Amniotic epithelial cell (primary cell): ENCODE measurements at places on chromosomes 12 and 14.

GRCh38 chr12:16148938-16149337, 128.5 kb downstream of the SLC15A5 start:
- no peak for DNase-seq

DNA sequence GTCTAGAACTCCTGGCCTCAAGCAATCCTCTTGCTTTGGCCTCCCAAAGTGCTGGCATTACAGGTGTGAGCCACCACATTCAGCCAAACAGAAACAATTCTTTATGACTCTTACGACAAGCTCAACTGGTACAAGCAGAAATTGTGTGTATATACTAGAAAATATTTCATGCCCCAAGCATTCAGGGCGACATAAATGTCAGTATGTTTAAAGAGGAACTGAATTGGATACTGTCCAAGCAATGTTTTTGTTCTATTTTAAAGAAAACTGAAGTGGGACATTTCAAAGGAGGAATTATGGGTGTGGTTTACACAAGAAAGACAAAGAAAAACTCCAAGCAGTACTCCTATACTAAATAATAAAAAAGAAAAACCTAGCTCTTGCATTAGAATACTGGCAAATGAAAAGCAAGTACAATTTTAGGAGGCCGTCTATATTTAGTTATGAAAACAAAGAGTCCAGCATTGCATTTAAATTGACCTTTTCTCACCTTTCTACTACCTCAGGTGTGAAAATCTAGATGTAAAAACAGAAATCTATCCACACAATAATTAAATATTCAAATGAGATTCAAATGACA, 48.9 kb downstream of the PPP1R12A start:
- no peak for DNase-seq

- peak; percentile 88 for DNase-seq
These were observed 9.1 kb upstream of the NEMF start for GRCh38 chr14:49861699-49862088.

- peak; percentile 12 for DNase-seq
These were observed 27.6 kb downstream of the SLC35E3 start for GRCh38 chr12:68773582-68773981.

- DNase-seq: peak; percentile 33
These were observed 541.2 kb downstream of the SNAPC1 start for GRCh38 chr14:62303437-62303836.

DNA sequence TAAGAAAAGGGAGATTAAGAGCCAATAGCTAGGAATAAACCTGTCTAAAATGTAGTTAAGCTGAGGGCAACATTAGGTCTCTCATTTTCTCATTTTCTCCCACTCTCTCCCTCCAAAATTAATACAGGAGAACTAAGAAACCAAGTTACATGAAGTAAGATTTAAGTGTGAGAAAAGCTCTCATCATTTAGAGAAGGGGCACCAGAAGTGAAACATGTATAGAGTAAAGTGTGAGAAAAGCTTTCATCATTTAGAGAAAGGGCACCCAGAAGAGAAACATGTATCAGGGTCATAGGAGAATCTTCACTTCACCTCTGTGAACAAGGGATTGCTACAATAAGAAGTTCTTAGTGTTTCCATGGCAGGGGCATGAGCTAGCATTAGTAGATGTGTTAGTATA, 132.4 kb upstream of the CNTN1 start:
- DNase-seq: no peak

DNA sequence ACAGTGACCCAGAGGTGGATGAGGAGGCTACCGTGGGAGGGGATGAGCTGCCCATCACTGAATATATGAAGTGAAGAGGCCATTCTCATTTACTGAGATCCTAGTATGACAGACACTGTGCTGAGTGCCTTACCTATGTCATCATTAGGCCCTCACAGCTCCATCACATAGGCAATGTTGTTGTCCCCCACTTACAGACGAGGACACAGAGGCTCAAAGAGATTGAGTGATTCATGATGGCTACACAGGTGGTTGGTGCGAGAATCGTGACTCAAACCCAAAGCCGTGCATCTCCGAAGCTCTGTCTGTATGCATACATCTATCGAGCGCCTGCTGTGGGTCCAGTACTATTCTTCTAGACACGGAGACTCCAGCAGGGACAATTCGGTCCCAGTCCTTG, 5.9 kb upstream of the CCDC197 start:
- no peak for DNase-seq

DNA sequence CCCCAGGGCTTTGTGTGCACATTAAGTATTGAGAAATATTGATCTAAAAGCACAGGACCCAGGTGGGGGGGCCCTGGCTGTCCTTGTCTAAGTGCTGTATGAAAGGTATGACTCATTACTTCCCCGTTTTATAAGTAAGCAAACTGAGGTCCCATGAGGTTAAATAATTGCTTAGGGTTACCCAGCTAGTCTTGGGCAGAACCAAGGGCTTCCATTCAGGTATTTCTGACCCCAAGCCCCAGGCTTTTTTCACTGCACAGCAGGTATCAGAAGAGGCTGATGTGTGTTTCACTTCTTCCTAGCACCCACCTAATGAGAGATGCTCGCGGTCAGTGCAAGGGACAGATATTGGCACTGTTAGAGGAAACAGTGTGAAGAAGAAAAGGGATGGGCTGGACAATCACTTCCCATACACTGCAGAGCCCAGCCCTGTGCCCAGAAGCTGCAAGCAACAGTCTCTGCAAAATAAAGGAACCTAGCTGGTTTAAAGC, 4.7 kb upstream of the TC2N start:
- no peak for DNase-seq

GRCh38 chr14:81416981-81417380, 16.9 kb upstream of the STON2 start:
- no peak for DNase-seq

DNA sequence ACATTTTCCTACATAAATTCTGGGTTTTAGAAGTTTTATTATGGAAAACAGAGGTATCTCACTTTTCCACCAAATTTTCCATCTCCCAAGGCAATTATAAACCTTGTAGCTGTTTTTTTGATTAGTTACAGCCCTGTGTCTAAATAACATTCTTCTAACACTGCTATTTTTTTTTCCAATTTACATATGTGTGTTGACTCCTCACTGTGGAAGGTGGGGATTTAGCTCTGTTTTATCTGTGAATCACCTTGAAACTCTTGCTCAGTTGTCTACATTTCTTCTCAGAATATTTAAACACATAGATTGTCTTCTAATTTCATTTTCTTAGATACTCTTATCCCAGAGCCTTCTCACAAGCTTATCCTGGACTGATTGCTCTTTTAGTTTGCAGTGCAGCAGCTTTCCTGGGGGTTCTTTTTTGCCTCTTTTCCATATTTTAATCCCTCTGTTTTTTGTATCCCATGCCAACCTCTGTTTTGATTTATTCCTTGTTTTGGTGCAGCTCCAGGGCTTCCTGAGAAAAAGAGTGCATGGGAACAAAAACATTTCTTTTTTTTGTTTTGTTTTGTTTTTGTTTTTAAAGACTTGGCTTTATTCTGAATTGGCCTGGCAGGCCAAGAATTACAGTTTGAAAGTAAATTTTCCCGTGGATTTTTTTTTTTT, 36.7 kb downstream of the TBC1D15 start:
- DNase-seq: peak; percentile 21
